K562 (cell line): ENCODE measurements at places on chromosomes 7 and 10. TPM values are rescaled to one million over a fixed set of nuclear protein-coding genes. Genes with fewer than 3 reads are reported as not detected.

GNGT1 gene
- 0.78 and 0.83 TPM in 2 replicates for total RNA-seq

SSMEM1 gene
- total RNA-seq = 0.16 TPM in 1 of 2 replicates, not detected in the other

PPP1R17 gene
- total RNA-seq = not detected in 2 replicates

BLNK gene
- 0.20 TPM in 1 of 2 replicates, not detected in the other for total RNA-seq

NODAL gene
- not detected in 2 replicates for total RNA-seq

TRPV5 gene
- not detected in 2 replicates for total RNA-seq

CALHM1 gene
- not detected in 2 replicates for total RNA-seq

C1QL3 gene
- total RNA-seq = not detected in 2 replicates

GRID2IP gene
- not detected in 2 replicates for total RNA-seq

PRLHR gene
- total RNA-seq = not detected in 2 replicates

ZFAND2A gene
- total RNA-seq = 20.6 and 22.3 TPM in 2 replicates

CPN1 gene
- 0.09 TPM in 1 of 2 replicates, not detected in the other for total RNA-seq

SEMA4G gene
- 4.1 and 4.2 TPM in 2 replicates for total RNA-seq

ZNF804B gene
- total RNA-seq = 0.04 and 0.07 TPM in 2 replicates

FANK1 gene
- 0.22 and 0.51 TPM in 2 replicates for total RNA-seq

PTPN12 gene
- 39.4 and 46.0 TPM in 2 replicates for total RNA-seq

NPFFR1 gene
- not detected in 2 replicates for total RNA-seq
